ENCODE measurements at places on chromosomes 11 and 22. TPM values are rescaled to one million over a fixed set of nuclear protein-coding genes. Genes with fewer than 3 reads are reported as not detected.

DNA sequence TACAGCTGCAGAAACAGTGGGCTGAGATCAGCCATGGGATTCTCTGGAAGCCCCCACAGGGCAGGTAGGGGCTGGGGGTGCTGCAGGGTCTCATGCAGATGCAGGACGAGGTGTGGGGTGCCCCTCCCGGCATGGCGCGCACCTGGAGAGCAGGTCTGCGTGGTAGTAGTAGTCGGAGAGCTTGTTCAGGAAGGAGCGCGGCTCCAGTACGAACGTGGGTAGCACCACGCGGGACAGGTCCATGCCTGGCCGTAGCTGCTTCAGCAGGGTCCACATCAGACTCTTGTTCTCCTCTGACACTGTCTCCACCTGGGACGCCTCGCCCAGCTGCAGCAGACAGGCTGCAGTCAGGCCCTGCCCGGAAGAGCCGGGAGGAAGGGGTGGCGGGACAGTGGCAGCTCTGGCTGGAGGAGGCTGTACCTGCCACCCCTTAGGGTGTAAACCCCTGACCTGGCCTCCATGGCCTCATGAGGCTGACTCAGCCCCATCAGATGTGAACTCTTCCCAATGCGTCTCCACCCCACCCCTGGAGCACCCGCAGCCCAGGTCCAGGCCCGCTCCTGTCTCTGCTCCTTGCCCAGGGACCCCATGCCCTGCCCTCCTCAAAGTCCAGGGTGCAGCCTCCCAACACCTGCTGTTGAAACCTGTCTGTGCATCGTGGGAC lies 47.0 kb upstream of the CARS1 start:
- peak; percentile 89 for DNase-seq
- no peak overlapping the region for H3K4me3 ChIP-seq
- H3K4me1 ChIP-seq, result no peaks in the 10 kb centered on the region
- H3K27ac ChIP-seq, result no peak overlapping the region

OR56A4 gene
- total RNA-seq, result not detected

DNA sequence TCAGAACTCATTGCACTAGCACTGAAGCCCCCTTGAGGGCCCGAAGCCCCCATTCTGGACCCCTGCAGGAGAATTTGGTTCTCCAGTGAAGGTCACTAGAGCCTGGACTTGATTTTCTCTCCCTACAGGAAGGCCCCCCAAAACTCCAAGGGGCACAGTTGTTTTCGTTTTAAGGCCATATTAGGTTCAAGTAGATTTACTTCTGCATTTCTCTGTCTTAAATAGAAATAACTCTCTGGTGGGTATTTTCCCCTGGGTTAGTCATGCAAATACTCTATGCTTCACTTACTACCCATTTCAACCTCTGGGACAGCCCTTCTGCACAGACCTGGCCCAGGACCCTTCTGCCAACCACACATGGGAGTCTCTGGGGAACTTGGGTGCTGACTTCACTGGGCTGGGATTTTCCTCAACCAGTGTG lies 41.6 kb downstream of the WEE1 start:
- H3K36me3 ChIP-seq, result no peaks in the 10 kb centered on the region
- no peak for DNase-seq
- H3K27ac ChIP-seq, result peak overlapping the region; percentile 100
- H3K4me1 ChIP-seq, result peaks cover 41% of the 10 kb centered on the region
- peak overlapping the region; percentile 75 for H3K4me3 ChIP-seq
- H3K27me3 ChIP-seq, result no peaks in the 10 kb centered on the region

GRCh38 chr11:14376920-14377319 lies 17.9 kb upstream of the RRAS2 start:
- no peak for DNase-seq
- no peak overlapping the region for H3K27ac ChIP-seq
- H3K4me3 ChIP-seq, result no peak overlapping the region

SYT8 gene
- total RNA-seq, result 7.3 TPM

GAS2 gene
- total RNA-seq, result 1.6 TPM

DNA sequence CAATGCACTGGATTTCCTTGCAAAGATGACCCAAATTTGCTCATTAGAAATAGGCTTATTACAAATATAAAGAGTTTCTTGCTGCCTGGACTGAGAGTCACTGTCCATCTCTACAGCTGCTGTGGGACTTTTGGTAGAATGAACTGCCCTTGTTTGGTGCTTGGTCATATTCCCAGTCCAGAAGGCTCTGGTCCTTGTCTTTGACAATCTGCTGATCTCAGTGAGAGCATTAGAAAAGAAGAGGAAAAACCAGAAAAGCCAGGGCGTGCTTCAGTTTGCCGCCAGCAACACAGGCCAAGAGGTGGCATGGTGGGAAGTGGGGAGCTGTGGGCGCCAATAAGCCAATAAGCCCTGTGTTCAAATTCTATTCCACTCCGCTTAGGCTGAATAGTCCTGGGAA lies 48.2 kb upstream of the PARVA start:
- peaks cover 15% of the 10 kb centered on the region for H3K4me1 ChIP-seq
- peaks cover 4% of the 10 kb centered on the region for H3K36me3 ChIP-seq
- DNase-seq, result no peak
- no peaks in the 10 kb centered on the region for H3K27me3 ChIP-seq
- no peak overlapping the region for H3K27ac ChIP-seq
- H3K4me3 ChIP-seq, result no peak overlapping the region

DNA sequence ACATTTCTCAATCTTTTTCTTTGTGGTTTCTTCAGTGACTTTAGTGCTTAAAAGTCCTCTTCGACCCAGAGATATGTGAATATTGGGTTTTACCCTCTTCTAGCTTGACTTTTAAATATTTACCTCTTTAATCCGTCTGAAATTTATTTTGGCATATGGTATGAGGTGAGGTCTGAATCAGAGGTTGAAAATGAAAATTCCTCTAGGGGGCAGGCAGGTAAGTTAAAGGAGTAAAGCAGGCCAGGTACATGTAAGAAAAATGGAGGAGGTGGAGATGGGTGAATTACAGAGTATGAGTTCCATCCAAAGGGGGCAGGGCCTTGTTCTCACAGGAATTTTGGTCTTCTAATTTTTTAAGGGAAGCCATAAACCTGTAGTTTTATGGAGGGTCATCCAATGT lies 263.8 kb upstream of the NARS2 start:
- no peaks in the 10 kb centered on the region for H3K27me3 ChIP-seq
- peaks cover 9% of the 10 kb centered on the region for H3K4me1 ChIP-seq
- no peak overlapping the region for H3K4me3 ChIP-seq
- no peaks in the 10 kb centered on the region for H3K36me3 ChIP-seq

DNA sequence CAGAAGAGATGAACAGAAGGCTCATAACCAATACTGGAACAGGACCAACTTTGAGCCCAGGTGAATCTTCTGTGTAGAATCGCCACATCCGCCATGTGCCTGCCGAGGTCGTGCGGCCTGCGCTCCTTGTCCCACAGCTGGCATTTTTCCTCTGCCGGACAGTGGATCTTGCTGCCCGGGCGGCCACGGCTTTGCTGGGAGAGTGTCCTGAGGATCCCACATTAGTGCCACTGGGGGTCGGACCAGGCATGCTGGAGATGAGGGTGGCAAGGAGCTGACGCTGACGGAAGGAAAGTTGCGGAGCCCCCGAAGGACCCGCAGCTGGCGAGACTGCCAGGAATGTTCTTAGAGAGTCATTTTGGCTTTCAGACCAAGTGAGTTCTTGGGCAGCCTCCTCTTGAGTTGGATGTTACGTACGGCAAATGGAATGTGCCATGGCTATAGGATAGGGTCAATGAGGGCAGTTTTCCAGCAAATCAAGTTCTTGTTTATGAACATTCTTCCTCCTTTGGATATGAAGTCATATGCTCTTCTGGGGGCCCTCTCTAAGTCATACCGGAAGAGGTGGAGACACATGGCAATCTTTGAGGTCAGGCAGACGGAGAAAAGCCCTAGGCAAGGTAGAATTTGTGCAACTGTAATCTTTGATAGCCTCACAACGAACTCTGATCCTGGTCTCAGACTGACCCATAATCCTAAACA lies 57.4 kb upstream of the NUP160 start:
- DNase-seq, result peak; percentile 78
- H3K36me3 ChIP-seq, result no peaks in the 10 kb centered on the region
- H3K27ac ChIP-seq, result peak overlapping the region; percentile 65
- peaks cover 17% of the 10 kb centered on the region for H3K4me1 ChIP-seq
- no peaks in the 10 kb centered on the region for H3K27me3 ChIP-seq

DNA sequence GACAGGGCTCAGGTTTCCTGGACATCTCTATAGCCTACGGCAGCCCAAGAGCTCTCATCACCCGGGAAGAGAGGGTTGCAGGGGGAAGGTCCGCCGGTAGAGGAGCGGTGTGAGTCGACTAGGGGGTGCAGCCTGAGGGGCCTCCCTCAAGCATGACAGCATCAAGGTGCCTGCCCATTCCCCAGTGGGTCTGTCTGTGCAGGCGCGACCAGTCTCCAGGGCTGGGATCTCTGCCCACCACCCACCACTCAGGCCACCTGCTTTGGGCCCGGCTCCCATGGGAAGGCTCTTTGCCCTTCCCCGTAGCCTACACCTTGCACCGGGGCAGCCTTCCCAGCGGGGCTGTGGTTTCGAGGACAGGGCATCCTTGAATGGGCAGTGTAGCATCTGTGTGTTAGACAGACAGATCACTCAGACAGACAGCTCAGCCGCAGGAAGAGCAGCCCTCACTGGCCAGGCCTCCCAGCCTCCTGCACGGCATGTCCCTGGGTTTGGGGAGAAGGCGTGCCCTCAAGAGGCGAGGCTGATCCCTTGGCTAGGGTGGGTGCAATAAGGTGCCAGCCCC lies 29.2 kb downstream of the CERK start:
- no peaks in the 10 kb centered on the region for H3K27me3 ChIP-seq
- no peak overlapping the region for H3K4me3 ChIP-seq
- peaks cover 53% of the 10 kb centered on the region for H3K36me3 ChIP-seq
- H3K4me1 ChIP-seq, result no peaks in the 10 kb centered on the region
- DNase-seq, result peak; percentile 90

GRCh38 chr11:119673759-119674336 lies 55.2 kb downstream of the NECTIN1 start:
- H3K36me3 ChIP-seq, result peaks cover 4% of the 10 kb centered on the region
- peaks cover 20% of the 10 kb centered on the region for H3K4me1 ChIP-seq
- H3K4me3 ChIP-seq, result no peak overlapping the region
- H3K27me3 ChIP-seq, result no peaks in the 10 kb centered on the region
- DNase-seq, result no peak

PRODH gene
- 5.9 TPM for total RNA-seq

GRCh38 chr11:102111787-102112508 lies 1.7 kb downstream of the YAP1 start:
- H3K27me3 ChIP-seq, result no peaks in the 10 kb centered on the region
- no peak for DNase-seq
- H3K4me3 ChIP-seq, result peak overlapping the region; percentile 91
- peaks cover 4% of the 10 kb centered on the region for H3K36me3 ChIP-seq
- H3K4me1 ChIP-seq, result peaks cover 51% of the 10 kb centered on the region

PANX2 gene
- 3.3 TPM for total RNA-seq

DNA sequence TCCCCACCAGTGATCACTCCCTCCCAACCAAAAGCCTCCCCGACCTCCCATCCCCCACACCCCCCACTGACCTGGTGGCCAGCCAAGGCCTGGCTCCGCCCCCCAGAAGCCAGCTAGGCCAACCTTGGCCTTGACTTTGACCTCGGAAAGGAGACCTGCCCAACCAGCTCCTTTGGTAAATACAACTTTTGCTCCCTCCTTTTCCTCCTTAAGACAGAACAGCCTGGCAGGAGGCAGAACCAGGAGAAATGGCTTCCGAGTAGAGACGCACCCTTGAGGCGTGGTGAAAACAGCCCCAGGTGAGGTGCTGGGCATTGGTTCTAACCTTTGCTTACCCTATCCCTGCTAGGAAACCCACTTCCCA lies 27.0 kb downstream of the PLEKHA7 start:
- peaks cover 3% of the 10 kb centered on the region for H3K36me3 ChIP-seq
- H3K27me3 ChIP-seq, result no peaks in the 10 kb centered on the region
- H3K4me3 ChIP-seq, result no peak overlapping the region
- DNase-seq, result no peak

FGF4 gene
- not detected for total RNA-seq

DNA sequence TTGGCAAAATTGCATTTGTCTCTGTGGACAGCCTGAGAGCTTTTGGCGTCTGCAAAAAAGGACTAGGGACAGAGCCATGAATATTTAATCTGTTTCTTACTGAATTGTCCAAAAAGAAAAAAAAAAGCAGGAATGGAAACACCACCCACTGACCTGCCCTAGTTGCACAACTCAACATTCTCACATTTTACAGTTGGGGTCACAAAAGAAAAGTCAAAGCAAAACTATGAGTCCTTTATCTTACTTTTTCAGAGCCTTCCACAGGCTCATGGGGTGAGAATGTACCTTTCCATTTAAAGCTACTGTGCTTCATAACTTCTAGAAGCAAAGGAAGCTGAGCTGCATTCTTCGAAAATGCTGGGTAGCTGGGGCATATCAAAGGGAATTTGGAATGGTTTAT lies 225.7 kb downstream of the FAM76B start:
- H3K27ac ChIP-seq, result no peak overlapping the region
- peaks cover 71% of the 10 kb centered on the region for H3K4me1 ChIP-seq
- no peak overlapping the region for H3K4me3 ChIP-seq

CEND1 gene
- total RNA-seq, result 0.20 TPM

DCUN1D5 gene
- 37.9 TPM for total RNA-seq

DNA sequence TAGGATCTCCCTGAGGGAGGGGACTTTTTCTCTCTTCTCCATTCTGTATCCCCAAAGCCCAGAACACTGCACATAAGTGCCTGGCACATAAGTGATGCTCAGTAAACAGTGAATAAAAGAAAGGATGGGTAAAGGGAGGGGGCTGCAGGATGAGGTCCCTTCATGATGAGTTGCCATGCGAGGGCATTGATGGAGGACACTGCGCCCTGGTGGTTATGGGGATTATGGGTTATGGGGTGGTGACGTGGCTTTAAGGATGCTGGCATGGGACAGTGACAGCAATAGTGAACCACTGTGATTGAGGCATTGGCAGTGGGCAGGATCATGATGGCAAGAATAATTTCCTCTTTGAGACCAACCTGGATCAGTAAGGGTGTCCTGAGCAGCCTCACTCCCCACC lies 43.9 kb upstream of the LRRC32 start:
- H3K27ac ChIP-seq, result no peak overlapping the region
- no peak overlapping the region for H3K4me3 ChIP-seq
- H3K27me3 ChIP-seq, result peaks cover 4% of the 10 kb centered on the region

DNA sequence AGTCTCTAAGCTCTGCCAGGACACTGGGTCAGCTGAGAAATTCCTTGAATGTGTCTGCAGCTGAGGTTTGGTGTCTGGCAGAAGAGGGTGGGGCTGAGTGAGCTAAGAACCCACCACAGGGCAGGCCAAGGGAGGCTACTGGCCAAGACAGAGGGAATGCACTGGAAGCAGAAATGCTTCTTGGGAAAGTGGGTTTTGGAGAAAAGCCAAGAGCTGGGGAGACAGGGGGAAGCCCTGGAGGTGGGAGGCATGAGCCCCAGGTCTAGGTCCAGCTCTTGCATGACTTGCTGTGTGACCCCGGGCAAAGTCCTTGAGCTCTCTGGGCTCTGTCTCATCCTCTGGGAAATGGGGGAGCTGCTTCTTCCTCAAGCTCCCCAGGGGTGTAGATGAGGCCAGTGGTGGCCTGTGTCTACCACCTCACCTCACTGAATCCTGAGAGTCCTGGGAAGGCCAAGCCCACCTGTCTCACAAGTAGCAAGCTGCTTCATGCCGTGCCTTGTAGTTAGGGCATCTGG lies 2.3 kb downstream of the MMP11 start:
- peaks cover 59% of the 10 kb centered on the region for H3K4me1 ChIP-seq
- H3K27me3 ChIP-seq, result no peaks in the 10 kb centered on the region
- H3K36me3 ChIP-seq, result peaks cover 3% of the 10 kb centered on the region

Data from chondrocyte (in vitro differentiated cells).